ENCODE measurements at places on chromosomes 3 and 15. TPM values are rescaled to one million over a fixed set of nuclear protein-coding genes. Genes with fewer than 3 reads are reported as not detected.

- DNase-seq = no peak
Measured at GRCh38 chr3:10437272-10437994, 68.0 kb downstream of the ATP2B2 start.

GRCh38 chr15:36579792-36580431, 486 bp downstream of the CDIN1 start:
- peak; percentile 18 for DNase-seq

- DNase-seq = no peak
Measured at GRCh38 chr3:15367059-15367458, 34.7 kb upstream of the SH3BP5 start.

GRCh38 chr3:53688989-53689388, 157.2 kb downstream of the CHDH start:
- DNase-seq = no peak

- peak; percentile 81 for DNase-seq
Measured at GRCh38 chr3:13543253-13543652, 5.7 kb upstream of the FBLN2 start.

DNA sequence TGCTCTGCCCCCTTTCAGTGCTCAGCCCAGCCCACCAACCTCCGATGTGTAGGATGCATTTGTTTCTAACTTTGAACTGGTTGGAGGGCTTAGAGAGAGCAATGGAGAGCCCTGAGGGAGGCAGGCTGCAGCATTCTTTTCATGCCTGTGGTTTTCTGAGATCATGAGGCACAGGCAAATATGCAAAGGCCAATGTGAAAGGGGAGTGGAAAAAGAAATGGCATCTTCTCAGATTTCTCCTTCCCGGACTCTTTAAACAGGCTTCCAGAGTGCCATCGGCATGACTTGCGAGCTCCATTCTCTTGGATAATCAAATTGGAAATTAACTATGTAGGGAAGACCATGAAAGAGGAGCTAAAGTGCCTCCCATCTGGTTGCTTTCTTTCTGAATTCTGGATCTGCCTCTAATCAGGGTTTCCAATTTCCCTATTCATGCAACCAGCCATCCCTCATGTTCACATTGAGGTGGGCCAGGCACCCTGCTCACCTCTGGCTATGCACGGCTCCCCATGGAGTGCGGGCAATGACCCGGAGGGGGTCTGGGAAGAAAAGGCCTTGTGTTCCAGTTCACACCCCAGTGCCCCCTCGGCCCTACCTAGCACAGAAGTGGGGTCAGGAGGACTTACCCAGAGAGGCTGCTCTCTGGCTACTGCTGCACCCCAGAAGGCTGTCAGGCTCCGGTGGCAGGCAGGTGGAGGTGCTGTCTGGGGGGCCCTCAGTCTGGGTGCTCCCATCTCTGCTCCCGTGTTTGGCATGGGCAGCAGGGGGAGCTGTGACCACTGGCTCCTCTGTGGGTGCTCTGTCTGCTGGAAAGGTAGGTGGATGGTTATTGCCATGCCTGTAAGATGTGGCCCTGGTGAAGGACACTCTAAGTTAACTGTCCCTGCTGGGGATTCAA, 16.1 kb downstream of the AMOTL2 start:
- no peak for DNase-seq

- no peak for DNase-seq
Measured at GRCh38 chr3:25849641-25850385, 59.9 kb downstream of the OXSM start.

GRCh38 chr15:49902685-49903501, 216.1 kb downstream of the ATP8B4 start:
- DNase-seq = no peak

DNA sequence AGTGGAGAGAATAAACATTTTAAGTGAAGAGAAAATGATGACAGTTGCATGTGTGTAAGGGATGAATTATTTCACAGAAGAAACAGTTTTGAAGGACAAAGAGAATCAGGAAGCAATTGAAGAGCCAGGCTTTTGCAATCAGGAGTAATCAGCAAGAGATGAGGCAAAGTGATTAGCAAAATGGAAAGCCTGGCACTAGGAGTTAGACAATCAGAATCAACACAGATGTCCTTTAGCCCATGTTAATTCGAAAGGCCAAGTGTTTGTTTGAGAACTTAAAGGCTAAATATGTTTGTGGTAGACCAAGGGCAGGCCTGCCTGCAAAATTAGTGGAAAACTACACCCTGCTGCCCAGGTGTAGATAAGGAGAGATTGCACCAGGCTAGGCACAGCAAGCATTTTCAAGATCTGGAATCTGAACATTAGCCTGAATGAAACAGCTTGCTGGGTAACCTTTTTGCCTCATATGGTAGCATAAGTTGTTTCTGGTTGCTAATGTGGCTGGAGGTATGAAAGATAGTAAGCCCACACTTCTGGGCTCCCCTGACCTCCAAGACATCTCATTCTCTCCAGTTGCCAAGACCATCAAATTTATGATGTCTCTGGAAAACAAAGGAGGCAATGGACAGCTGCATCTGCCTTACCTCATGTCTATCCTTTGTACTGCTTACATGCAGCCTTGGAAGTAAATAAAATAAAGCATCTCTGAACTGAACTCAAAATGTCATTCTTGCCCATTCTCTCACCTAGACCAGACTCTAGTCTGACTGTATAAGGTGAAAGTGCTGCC, 22.0 kb upstream of the LEKR1 start:
- DNase-seq = no peak

GRCh38 chr15:88985547-88986393, 72.6 kb upstream of the MFGE8 start:
- DNase-seq = no peak

DNA sequence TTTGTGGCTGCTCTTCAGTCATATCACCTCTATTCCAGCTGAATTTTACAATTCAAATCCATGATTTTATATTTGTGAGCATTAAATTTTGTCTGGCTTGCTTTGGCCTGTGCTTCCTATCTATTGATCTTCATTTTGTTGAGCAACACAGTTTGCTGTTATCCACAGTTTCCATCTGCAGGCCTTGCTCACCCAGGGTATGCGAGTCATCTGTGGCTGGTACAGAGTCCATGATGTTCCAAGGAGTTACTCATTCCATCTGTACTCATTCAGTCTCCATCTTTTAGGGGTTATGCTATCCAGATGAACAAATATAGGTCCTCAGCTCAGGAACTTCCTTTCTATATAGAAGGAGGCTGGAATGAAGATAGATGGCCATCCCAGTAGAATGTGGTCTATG, 70.1 kb upstream of the CCK start:
- no peak for DNase-seq

- DNase-seq = no peak
Measured at GRCh38 chr3:5787861-5788488, 600.5 kb downstream of the EDEM1 start.

DNA sequence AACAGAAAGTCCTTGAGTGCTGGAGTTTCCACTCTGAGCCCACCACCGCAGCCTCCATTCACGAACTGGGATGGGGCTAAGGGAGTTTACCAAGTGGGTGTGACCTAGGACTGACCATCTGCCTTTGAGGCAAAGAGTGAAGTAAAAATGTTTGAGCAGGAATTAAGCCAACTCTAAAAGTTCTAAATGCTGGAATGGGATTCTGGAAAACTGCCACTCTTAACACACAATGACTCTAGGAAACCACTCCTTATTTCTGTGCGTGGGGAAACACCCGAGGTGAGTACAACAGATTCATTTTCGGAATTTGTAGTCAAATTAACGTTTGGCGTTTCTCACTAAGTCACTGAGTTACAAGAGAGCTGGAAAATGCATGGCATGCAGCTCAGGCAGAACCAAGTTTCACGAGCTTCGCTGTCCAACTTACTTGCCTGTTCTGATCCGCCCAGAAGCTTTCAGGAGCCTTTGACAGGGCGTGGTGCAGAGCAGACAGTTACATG, 31.6 kb downstream of the ISL2 start:
- no peak for DNase-seq

DNA sequence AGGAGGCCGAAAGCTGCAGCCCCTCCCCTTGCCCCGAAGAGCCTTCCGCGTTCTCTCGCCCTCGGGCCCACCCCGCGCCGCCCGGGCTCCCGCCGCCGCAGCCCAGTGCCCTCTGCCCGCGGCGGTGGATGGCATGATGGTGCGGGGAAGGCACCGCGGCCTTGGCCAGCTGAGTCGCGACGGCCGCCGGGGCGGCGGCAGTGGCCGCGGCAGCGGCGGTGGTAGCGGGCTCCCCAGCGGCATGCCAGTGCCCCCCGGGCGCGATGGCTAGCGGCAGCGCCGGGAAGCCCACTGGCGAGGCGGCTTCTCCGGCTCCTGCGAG, 1.2 kb downstream of the TLNRD1 start:
- DNase-seq = no peak

GRCh38 chr15:31563421-31563820, 236.8 kb downstream of the KLF13 start:
- DNase-seq = no peak

GRCh38 chr3:165874663-165875489, 37.7 kb upstream of the BCHE start:
- no peak for DNase-seq

- no peak for DNase-seq
Measured at GRCh38 chr3:81161851-81162250, 599.6 kb downstream of the GBE1 start.

- no peak for DNase-seq
Measured at GRCh38 chr15:49507261-49507660, 84.2 kb downstream of the FGF7 start.

DNA sequence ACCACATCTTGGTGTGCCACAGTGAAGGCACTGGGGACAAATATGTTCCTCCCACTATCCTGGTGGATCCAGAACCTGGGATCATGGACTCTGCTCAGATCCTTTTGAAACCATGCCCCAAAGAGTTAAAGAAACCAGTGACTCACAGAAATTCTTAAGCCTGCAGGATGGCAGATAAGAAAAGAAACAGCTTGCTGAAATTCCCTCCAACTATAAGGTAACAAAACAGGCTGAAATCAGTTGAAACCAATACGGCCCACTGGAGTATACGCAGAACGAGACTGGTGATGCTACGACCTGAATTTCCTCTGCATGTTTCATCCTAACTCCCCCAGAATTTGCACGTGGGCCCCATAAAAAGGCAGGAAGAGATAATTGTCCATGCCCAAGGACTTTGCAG, 209.6 kb downstream of the TJP1 start:
- DNase-seq = no peak

DNA sequence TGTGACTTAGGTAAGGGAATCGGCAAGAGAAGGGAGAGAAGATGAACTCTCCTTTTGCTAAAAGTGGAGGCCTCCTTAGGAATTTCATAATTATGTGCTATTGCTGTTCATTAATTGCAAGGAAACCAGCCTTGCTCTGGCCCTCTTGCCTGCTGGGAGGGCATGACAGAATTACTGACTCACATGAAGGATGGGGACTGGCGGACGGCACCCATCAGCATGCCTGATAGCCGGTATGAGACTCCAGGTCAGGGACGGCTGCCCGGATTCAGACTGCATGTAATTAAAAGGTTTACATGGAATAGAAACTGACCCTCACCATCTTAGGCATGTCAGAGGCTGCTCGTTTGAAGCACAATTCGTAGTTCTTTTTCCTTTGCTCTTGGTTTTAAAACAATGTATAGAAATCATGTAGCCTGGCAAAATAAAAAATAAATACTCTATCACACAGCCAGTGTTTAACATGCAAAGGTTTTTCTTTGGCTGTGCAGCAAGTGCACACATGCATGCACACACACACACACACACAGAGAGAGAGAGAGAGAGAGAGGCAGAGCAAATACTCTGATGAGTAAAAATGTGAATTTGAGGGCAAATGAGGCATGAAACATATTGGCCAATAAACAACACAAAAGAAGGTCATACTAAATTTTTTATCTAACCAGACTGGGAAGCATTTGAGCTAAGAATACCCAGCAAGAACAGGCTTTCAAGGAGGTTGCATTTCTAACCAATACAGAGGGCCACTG, 82.7 kb downstream of the FOXB1 start:
- no peak for DNase-seq

DNA sequence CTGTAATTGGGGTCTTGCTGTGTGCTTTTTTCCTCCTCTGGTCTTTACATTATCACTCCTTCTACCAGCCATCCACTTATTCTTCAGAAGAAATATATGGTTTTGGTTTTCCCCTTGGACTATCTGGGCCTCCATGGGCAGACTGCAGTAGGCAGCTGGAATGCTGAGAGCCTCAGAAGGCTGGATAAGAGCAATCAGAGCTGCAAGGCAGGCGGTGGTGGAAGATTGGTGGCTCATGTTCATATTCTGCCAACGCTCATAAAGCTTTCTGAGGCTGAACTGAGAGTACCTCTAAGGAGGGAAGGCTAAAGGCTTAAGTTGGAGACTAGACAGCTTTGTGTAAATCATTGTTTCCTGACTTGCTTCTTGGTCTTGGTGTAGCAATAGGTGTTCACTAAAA, 5.7 kb upstream of the RPLP1 start:
- no peak for DNase-seq

DNA sequence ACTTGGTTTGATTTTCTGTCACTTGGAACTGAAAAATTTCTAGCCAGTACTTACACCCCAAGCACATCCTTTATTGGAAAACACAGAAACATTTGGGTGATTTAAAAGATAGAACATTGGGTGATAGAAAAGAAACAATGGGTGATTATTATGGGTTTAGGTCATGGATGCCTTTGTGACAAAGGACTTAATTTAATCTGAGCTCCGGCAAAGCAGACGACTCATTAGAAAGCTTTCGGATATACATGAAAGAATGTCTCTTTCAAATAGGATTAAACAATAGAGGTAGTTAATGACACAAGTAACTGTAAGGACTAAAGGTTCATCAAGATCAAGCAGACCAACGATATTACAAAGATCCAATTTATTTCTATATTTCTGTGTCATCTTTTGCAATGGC, 37.3 kb upstream of the CNTN4 start:
- no peak for DNase-seq

DNA sequence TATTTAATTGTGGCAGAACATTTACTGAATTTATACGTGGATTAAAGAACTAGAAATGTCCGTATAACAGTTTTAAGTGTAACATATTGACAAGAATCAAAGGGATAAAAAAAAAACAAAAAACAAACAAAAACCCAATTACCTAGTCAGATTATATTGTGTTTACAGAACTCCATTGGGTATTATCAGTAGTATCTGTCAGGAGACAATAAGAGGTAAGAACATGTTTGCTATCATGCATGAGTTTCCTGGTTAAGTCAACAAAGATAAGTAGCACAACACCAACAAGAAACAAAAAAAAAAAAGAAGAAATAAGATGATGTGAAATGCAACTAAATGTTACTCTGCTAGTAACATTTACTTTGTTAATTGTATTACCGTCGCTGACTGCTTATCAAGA, 570.6 kb downstream of the ZBBX start:
- DNase-seq = no peak

Gene UMPS
- total RNA-seq = 9.0 TPM

Gene SAMD7
- not detected for total RNA-seq

Gene CTSH
- total RNA-seq = 52.6 TPM

Gene HHLA2
- total RNA-seq = not detected

Gene RTP3
- total RNA-seq = not detected

Gene PLA2G4E
- total RNA-seq = not detected

Gene MEF2A
- total RNA-seq = 152 TPM

Gene FAIM
- total RNA-seq = 3.1 TPM

Gene NECTIN3
- 7.6 TPM for total RNA-seq

Gene OSTN
- total RNA-seq = 0.36 TPM

Gene ACP3
- total RNA-seq = 1.3 TPM

Gene IGSF11
- 2.1 TPM for total RNA-seq

Gene LSG1
- 23.4 TPM for total RNA-seq

Gene ZBTB47
- 118 TPM for total RNA-seq

Gene POTEB
- total RNA-seq = not detected

Gene EPHB1
- total RNA-seq = 1.3 TPM

Gene AP3B2
- 0.80 TPM for total RNA-seq
